Left lobe of liver (tissue), 2 donors: ENCODE measurements at places on chromosomes 5 and 9. TPM values are rescaled to one million over a fixed set of nuclear protein-coding genes. Genes with fewer than 3 reads are reported as not detected.

BHMT2 gene
- total RNA-seq, result 374 TPM

ANXA2R gene
- total RNA-seq, result 0.35 TPM

SLC6A3 gene
- not detected for total RNA-seq

GRCh38 chr5:43362725-43363435, 49.3 kb downstream of the CCL28 start:
- no peak for DNase-seq

DNA sequence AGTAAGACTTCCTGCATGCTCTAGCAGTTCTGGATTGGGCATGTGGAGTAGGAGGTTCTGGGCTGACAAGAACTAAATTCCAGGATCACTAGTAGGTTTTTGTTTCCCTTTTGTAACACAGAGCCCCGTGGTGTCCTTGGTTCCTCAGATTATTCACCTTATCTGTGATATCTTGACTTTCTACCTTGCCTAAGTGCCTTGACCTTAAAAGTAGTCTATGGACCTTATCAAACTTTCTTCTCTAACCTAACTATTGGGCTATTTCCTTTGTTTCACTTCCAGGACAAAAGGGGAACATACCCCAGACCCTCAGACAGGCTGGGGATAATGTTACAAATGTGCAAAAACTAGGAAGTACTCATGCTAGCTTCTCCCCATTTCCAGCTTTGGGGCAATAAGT, 595.3 kb downstream of the PSAT1 start:
- DNase-seq, result no peak

STOML2 gene
- 64.3 TPM for total RNA-seq

NXNL2 gene
- not detected for total RNA-seq

- DNase-seq, result no peak
These were observed 166.5 kb downstream of the FGF18 start for GRCh38 chr5:171585981-171586380.

GRCh38 chr5:155839251-155840037, 487.5 kb upstream of the SGCD start:
- DNase-seq, result no peak

TMOD1 gene
- total RNA-seq, result 10.6 TPM

- DNase-seq, result no peak
These were observed 74.1 kb upstream of the PIK3R1 start for GRCh38 chr5:68141494-68141893.

GRCh38 chr9:110691002-110691549, 22.5 kb downstream of the MUSK start:
- no peak for DNase-seq

CYLC2 gene
- total RNA-seq, result not detected

GARIN3 gene
- total RNA-seq, result not detected

SLC1A3 gene
- 5.6 TPM for total RNA-seq

KCNN2 gene
- total RNA-seq, result 16.2 TPM

GRCh38 chr5:168681556-168682183, 102.5 kb upstream of the PANK3 start:
- peak; percentile 89 for DNase-seq

- no peak for DNase-seq
These were observed 93.2 kb downstream of the NLN start for GRCh38 chr5:65815161-65815560.

NUDT2 gene
- 8.7 TPM for total RNA-seq

DNA sequence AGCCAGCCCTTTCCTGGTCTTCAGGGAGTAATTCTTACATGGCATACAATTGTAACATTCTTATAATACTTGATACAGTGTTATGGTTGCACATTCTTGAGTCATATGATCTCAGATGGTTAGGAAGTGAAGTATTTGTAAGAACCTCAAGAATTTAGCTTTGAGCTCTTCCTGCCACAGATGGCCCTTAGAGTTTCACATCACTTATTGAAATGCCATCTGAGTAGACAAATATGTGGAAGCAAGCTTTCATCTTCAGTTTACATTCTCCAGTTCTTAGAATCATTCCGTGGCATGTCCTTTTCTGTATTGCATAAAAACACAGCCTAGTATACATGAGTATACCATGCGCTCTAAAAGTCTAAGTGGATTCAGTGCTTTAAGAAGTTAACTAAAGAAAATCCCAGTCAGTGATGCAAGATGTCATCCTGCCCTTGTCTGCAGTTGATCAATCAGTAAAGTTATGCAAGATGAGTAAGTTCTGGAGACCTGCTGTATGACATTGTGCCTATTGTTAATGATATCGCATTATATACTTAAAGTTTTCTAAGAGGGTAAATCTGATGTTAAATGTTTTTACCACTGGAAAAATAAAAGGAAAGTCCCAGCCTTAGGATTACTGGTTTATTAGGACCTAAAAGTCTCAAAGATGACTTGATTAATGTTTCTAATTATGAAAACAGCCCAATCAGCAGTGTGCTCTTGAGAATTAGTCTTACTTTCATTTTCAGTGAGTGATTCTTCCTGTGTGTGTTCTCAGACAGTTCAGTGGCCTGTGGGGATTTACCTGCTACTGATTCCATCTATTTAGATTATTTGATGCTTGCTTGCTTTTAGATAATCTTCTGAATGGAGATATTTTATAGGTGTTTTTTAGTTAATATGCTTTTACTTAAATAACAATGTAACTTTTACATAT, 29.4 kb downstream of the RHOBTB3 start:
- DNase-seq, result no peak

UBTD2 gene
- 7.1 TPM for total RNA-seq

DNA sequence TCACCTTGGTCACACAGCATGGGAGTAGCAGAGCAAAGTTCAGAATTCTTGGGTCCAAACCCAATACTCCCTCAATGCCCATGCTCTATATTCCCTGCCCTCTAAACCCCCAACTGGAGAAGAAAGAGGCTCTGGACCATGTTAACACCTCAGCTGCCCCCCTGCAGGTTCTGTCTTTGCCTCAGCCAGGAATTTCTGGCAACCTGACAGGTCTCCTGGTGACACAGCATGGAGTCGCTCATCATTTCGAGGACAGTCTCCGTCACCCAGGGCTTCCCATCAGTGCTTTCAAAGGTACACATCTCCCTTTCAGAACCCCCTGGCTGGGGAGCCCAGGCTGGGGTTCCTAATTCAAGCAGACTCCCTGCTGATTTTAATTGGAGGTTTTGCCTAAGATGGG, 189.5 kb downstream of the BRINP1 start:
- no peak for DNase-seq

DNA sequence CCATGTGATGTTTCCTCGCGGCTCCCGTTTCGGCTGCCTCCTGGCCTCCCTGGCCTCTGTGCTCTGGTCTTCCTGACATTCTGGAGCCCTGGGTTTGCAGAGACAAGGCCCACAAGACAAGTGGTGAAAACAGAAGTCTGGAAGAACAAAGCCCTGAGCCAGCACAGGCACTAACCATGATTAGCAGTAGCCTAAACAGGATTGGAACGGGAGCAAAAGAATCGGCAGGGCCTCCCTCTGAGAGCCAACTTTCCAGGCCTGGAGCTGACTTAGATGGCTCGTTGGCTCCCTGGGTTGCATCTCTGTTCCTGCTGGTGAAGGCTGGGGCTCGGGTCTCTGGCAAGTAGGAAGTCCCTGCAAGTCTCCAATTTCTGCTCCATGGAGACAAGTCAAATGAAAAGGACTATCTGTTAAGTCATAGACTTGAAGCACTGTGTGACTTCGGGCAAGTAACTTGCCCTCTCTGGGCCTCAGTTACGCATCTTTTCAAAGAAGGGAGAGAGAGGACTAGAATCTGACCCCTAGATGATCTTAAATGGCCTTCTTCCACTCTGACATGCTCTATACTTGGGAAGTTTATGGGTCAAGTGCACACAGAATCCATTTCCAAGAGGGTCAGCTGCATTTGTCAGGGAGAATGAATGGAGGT, 3.3 kb downstream of the COL27A1 start:
- DNase-seq, result no peak

DNA sequence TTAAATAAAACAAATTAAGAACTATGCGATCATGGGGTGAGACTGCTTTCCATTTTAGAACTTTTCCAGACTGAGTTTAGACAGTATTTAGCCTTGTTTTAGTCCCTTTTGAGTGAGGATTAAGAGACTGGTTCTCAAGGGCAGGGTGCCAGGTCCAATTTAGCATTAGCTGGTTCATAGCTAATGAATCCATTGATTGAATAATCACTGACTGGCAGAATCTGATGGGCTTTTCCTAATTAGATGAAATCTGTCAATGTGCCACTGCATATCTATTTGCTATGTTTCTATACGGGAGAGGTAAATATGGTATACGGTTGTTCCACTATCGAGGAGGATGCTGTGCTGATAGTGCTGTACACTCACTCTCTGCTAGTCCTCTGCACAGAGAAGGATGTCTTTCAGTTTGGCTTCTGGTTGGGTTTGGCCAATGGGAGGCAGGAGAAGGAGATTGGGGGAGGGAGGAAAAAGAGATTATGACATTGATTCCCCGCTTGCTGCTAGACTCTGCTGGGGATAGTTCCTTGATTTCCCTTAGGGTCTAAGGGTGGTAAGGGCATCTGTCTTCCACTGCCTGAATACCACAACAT, 496.6 kb downstream of the CTNND2 start:
- DNase-seq, result no peak

ZBED3 gene
- 40.1 TPM for total RNA-seq

- DNase-seq, result no peak
These were observed 249.0 kb downstream of the GLIS3 start for GRCh38 chr9:4050916-4051315.

ENTR1 gene
- total RNA-seq, result 39.5 TPM

- no peak for DNase-seq
These were observed 31.1 kb upstream of the ANGPTL2 start for GRCh38 chr9:127153501-127153900.

DNA sequence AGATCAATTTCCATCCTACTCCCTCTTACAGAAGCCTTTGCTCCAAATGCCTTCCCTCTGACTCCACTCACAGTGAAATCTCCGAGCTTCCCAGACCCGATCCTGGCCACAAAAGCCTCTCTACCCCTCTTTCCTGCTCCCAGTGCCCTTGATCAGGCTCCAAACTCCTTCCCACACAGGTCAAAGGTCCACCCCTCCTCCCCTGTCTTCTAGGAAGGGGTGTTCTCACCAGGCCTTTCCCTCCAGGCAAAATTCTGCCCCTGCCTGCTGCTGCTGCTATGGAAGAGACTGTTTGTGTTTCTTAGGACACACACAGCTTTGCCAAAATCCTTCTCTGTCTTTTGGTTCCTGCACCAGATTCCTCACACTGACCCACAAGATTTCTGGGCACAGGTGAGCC, 85.8 kb upstream of the ALDH1A1 start:
- DNase-seq, result peak; percentile 63

DNA sequence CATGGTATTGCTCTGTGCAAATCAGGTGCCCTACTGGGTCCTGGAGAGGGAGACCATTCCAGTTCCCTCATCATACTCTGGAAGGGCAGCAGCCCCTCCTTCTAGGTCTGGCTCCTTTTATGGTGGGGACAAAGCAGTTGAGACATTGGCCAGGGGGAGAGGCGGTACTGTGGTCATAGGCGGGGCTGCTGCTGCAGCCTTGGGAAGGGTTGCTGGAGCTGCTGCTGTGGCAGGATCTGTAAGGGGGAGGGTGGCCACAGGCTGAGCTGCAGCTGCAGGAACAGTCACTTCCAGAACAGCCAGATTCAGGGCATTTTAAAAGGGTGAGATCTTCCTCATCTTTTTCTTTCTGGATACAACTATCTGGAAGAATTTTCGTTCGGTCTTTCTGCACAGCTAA, 233.0 kb upstream of the SGCD start:
- no peak for DNase-seq

IFNE gene
- total RNA-seq, result not detected
